ENCODE measurements at places on chromosomes 12 and 14.

- DNase-seq = peak; percentile 49
Measured at GRCh38 chr12:16359512-16360491, 12.4 kb downstream of the MGST1 start.

GRCh38 chr12:6430124-6430989 lies 14.4 kb upstream of the CD27 start:
- DNase-seq = peak; percentile 92

DNA sequence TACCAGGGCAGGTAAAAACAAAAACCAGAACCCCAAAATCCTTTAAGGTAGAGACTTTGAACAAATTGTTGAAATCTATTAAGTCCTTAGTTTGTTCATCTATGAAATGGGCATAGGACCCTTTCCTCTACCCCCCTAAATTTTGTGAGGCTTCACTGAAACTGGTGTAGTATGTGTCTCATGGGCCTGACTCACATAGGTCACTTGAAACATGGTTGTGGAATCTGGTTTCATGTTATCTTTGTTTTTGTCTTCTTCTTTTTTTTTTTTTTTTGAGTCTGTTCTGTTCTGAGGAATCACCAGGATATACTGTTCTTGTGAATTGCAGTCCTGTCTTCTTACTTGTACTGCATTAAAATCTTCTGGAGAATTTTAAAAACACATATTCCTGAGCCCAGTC lies 202.2 kb downstream of the KTN1 start:
- DNase-seq = no peak

- DNase-seq = peak; percentile 50
Measured at GRCh38 chr12:66270613-66271012, 31.7 kb upstream of the HELB start.

- DNase-seq = no peak
Measured at GRCh38 chr14:103569408-103569807, 6.6 kb downstream of the COA8 start.

DNA sequence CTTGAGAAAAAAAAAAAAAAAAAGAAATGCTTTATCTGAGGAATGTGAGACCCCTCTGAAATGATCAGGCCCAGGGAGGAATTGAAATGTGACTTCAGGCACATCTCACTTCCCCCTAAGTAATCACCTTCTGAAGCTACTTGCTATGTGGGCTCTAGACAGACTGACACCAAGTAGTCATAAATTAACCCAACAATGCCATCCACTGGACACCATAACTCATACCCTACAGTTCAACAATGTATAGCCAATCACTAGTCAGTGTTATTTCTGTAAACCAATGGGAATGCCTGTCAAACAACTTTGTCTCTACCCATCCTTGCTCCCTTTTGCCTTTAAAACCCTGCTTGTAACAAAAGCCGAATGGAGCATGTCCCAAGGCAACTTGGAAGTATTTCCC lies 182.7 kb upstream of the TMPO start:
- no peak for DNase-seq

DNA sequence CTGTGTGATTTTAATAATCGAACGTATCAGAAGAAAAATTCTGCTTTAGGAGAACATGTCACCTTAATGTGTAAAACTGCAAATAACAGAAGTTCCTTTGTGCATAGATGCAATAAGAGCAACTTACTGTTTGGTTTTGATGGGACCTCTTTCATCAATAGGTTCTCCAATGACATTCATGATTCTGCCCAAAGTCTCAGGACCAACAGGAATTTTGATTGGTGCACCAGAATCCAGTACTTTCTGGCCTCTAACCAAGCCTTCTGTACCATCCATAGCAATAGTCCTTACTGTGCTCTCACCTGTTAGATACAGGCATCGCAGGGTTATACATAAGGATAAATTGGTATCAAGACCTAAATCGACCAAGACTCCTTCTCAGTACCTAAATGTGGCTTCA lies 1.1 kb downstream of the ATP5F1B start:
- DNase-seq = no peak

GRCh38 chr12:63668028-63668799 lies at the start of gene DPY19L2:
DPY19L2 (minus strand) TSS chr12:63668493; CDS start chr12:63668393, 100 bp downstream.
- DNase-seq = peak; percentile 45

- no peak for DNase-seq
Measured at GRCh38 chr12:51666696-51667095, 75.7 kb downstream of the SCN8A start.

- no peak for DNase-seq
Measured at GRCh38 chr12:19737019-19737418, 297.7 kb downstream of the AEBP2 start.

- DNase-seq = no peak
Measured at GRCh38 chr12:111503116-111503515, 96.0 kb downstream of the ATXN2 start.

GRCh38 chr12:96223411-96224218 lies 29.4 kb downstream of the ELK3 start:
- DNase-seq = no peak

GRCh38 chr12:118103201-118103600 lies 610 bp downstream of the VSIG10 start:
- no peak for DNase-seq

- DNase-seq = no peak
Measured at GRCh38 chr12:29781705-29782266, 2.0 kb downstream of the TMTC1 start.
